ENCODE measurements at places on chromosomes 4 and X.

GRCh38 chr4:26424153-26424552 lies 66.1 kb downstream of the CCKAR start:
- DNase-seq, result no peak

- no peak for DNase-seq
These were observed 248.0 kb downstream of the GALNTL6 start for GRCh38 chr4:172061204-172061603.

GRCh38 chr4:47686294-47686872 lies 151.5 kb downstream of the CORIN start:
- peak; percentile 20 for DNase-seq

- peak; percentile 35 for DNase-seq
These were observed 99.0 kb upstream of the MAML3 start for GRCh38 chr4:140252742-140253555.

- no peak for DNase-seq
These were observed 118.3 kb downstream of the DNAAF6 start for GRCh38 chrX:107324493-107325310.

GRCh38 chr4:64130907-64131306 lies 278.3 kb downstream of the TECRL start:
- DNase-seq, result no peak

GRCh38 chrX:120274958-120275357 lies 24.3 kb downstream of the ZBTB33 start:
- no peak for DNase-seq

DNA sequence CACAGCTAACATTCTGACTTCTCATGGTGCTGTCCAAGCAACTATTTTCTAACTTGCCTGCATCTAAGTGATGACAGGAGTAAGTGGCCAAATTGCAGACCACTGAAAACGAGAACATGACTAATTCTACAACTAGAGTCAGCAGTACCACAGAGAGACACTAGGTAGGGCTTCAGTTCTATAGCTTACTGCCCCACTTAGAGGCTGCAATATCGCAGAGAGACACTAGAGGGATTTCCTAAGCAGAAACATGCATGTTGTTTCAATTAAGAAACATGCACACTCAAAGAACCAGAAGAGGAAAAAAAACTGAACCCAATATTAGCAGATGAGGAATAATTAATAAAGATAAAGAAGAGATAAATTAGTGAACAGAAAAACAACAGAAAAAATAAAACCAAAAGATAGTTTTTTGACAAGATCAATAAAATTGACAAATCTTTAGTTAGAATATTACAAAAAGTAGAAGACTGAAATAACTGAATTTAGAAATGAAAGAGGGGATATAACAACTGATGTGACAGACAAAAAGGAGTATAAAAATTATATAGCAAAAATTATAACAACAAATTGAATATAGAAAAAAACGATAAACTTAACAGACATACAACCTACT lies 100.8 kb downstream of the SPIN4 start:
- no peak for DNase-seq

- no peak for DNase-seq
These were observed 76.6 kb downstream of the PTPN13 start for GRCh38 chr4:86670756-86671155.

DNA sequence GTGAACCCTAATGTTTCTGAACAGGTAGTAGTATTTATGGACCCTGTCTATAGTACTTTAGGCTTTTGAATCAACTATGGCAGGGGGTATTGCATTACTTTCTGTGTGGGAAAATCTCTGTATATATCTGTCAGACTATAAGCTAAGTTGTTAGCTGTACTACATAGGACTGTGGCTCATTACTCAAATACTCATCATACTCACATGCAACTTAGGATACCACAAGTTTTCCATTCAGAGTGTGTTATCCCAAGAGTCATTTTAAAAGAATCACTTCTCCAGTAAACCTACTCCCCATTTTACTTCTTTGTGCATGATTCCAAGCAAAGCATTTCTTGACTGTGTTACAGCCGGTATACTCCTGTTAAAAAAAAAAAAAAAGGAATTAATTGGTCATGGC lies 95.6 kb downstream of the PHOX2B start:
- no peak for DNase-seq

DNA sequence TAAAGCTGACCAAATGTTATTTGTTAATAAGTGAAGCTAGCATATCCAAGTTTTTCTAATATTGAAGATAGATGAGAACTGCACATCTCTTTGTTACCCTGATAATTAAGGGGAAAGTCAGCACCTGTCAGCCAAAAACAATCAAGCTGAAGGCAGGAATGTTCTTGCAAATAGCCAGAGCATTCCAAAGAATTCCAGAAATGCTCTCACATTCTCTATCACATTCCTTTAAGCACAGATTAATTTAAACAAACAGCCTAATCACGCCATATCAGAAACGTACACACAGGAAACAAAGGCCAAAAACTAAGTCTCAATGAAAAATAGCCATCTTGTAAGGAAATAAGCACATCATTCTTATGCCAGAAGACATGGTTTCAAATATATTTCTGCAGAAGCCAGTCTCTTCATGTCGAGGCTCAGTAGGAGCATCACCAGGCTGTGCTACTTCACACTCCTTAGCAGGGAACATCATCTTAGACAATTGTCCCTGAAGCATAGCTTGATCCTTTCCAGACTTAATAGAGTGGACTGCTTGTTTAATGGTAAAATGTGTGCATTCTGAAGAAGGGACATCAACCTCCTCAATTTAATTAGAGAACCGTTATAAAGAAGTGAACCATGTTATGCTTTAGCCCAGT lies 252.9 kb upstream of the TTC29 start:
- DNase-seq, result no peak

GRCh38 chr4:124199185-124199584 lies 513.3 kb downstream of the ANKRD50 start:
- no peak for DNase-seq

DNA sequence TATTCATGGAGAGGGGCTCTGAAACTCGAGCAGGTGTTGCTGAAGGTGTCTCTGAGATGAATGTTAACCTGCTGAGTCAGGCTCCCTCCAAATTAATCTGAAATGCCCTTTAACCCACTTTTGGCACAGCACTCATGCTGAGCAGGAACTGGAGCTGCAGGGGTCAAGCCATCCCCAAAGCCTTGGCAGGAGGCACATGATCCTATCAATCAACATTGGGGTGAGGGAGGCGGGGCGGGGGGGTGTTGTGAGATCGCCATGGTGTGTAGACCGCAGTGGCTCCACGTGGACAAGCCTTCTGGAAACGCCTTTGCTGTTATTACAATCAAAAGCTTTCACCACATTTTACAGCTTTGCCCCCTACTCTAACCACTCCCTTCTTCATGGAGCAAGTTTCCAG lies 16.5 kb downstream of the ENPP6 start:
- no peak for DNase-seq

DNA sequence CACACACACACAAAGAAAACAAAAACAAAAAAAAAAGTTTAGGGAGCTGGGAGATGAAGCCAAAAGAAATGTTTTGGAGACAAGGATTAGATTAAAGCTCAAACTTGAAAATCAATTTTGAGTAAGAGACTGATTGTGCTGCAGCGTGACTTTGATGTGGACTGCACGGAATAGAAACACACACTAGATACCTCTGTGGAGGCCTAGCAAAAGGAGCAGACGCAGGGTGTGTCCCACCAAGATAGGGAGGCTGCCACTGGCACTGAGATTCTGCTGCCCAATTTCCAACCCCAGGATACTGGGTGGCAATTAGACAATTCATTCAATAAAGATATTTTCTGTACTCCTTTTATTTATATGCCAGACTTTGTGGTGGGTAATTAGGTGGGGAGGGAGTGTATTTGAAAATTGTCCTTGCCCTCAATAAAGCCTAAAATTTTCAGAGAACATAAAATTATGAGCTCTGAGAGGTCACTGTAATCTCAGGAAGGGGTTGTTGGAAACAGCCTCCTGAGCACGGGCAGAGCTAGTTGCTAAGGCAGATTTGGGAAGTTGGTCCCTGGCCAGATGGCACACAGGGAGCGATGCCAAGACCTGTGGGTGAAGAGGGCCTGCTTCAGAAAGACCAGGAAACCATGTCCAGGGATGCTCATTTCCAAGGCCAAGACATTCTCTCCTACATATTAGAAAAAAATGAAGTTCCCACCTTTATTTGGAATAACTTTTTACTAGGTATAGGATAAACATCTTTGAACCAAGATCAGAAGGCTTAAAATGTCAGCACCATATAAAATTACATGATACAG lies 1.9 kb upstream of the PPP3CA start:
- no peak for DNase-seq

DNA sequence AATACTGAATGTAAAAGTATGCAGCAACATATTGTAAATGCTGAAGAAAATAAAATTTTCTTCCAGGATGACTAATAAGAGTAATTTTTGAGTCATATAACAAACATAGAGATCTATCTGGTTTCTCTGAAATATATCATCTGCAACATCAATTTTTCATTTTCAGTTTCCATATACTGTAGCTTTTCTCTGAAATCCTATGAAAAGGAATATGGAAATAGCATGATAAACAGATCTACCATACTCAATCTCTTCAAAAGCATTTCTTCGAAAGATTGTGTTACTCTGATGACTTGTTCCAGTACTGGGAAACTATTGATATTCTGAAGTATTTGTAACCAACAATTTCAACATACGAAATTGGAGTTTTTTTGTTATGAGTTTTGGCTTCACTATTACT lies 1156.7 kb downstream of the FAM133A start:
- no peak for DNase-seq

DNA sequence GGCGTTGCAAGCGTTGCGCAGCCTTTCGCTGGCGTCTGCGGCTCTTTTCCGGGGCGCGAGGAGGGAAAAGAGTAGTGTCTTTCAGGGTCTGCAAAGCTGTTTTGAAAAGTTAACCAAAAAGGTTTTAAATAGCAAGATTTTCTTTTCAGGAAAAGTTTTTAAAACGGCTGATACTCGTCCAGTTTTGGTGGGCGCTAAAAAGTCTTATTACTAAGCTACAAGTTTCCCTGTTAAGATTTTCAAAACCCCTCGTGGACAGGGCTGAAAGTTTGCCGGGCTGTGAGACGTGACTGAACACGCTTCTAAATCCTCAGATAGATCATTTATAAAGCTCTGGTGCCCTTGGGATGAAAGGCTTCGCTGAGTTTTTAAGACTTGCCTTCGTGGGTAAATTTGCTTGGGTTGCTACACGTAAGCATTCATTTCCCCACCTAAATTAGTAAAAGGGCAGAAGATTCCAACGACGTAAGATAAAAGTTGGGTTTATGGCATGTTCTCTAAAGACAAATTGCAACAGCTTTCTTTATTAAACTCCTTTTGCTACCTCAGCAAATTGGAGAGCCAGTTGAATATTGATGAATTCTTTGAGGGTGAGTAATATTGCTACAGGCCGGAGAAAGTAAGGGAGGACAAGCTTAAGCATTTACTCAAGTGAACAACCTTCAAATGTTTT lies 91.5 kb downstream of the HPRT1 start:
- DNase-seq, result no peak

- DNase-seq, result no peak
These were observed 1.5 kb downstream of the MGARP start for GRCh38 chr4:139278485-139278884.

DNA sequence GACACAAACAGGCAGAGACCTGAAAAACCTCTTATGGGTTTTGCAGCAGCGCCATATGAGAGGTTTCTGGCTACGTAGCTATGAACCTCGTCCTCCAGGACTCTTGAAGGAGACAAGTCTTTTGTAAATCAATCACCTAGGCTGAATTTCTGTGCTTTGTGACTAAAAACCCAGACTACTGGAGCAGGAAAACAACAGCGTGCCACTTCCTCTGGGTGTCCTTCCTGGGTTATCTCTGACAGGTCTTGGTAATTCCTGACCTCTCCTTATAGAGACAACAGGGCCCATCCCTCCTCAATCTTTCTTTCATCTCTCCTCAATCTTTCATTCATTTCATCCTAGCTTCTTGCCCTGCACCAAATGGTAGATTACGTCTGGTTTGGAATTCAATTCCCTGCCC lies 5.7 kb downstream of the S100P start:
- no peak for DNase-seq

GRCh38 chr4:109816082-109816442 lies 500 bp downstream of the GAR1 start:
- peak; percentile 14 for DNase-seq

DNA sequence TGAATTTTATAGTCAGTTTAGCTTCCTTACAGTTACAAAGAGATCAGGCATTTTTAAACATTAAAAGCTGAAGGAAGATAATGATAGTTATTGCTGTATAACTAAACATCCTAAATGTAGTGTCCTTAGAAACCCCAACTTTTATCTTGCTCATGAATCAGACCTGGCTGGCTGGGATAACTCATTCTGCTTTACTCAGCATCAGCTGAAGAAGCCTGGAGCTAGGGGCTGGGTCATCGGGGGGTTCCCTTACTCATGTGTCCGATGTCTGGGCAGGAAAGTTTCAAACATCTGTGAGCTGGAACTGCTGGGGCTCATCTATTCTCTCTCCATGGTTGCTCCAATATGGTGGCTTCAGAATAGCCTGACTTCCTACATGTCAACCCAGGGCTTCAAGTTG lies 113.9 kb downstream of the MTNR1A start:
- DNase-seq, result no peak

GRCh38 chr4:185212581-185212980 lies 3.2 kb downstream of the SNX25 start:
- no peak for DNase-seq

DNA sequence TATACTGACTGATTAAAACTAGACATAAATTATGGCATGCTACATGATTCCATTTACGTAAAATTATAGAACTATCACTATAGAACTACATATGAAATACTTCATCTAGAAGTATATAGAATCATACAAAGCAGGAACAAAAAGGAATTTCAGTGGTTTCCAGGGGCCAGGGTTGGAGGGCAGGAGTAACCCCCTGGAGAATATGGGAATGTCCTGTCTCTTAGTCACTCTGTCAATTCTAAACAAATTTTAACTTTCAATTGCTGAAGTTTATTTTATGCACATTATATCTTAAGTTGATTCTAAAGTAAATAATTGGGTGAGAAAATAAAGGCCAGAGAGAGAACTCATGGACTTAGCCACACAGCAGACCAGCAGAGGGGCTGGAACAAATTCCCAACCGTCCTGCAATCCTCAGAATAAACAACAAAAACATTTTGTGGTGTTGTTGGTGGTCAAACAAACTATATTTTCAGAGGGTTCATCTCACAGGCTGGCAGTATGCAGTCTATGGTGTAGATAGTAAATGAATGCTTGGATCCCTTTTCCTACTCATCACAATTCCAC lies 476.9 kb upstream of the SLIT2 start:
- DNase-seq, result no peak

DNA sequence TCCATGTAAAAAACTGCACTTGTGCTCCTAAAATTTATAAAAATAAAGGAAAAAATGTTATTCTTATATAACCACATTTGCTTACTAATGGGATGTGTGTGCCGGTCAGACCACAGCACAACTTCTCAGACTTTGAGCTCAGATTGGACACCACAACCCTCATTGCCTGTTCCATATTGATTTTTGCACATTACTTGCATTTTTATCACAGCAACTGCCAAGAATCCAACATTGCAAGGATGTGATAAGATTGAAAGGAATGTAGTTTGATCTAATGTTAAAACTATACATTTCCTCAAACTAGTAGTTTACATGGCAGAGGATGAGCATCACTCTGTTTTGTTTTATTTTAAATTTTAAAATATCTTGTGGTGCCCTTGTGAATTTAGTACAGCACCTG lies 227.8 kb downstream of the KDR start:
- no peak for DNase-seq
